Caco-2 (cell line): ENCODE measurements at places on chromosomes 13 and 19. TPM values are rescaled to one million over a fixed set of nuclear protein-coding genes. Genes with fewer than 3 reads are reported as not detected.

APC2 gene
- total RNA-seq = 9.5 and 11.3 TPM in 2 replicates

IFNL1 gene
- not detected in 2 replicates for total RNA-seq

ZFP14 gene
- 3.5 and 4.0 TPM in 2 replicates for total RNA-seq

URAD gene
- total RNA-seq = 5.2 and 8.1 TPM in 2 replicates

OR7G3 gene
- not detected in 2 replicates for total RNA-seq

CPT1C gene
- 1.9 and 2.0 TPM in 2 replicates for total RNA-seq

CBY2 gene
- total RNA-seq = 0.67 and 0.91 TPM in 2 replicates

STXBP2 gene
- 113 and 125 TPM in 2 replicates for total RNA-seq
